ENCODE measurements at places on chromosomes 6 and 20.

GRCh38 chr6:168562576-168563151 lies 121.7 kb downstream of the SMOC2 start:
- no peak for DNase-seq

- no peak for DNase-seq
Observed at GRCh38 chr6:47042275-47042791, at the start of gene ADGRF1. Gene ADGRF1 (minus strand): TSS chr6:47042332. CDS start chr6:47029061, 13,271 bp downstream.

DNA sequence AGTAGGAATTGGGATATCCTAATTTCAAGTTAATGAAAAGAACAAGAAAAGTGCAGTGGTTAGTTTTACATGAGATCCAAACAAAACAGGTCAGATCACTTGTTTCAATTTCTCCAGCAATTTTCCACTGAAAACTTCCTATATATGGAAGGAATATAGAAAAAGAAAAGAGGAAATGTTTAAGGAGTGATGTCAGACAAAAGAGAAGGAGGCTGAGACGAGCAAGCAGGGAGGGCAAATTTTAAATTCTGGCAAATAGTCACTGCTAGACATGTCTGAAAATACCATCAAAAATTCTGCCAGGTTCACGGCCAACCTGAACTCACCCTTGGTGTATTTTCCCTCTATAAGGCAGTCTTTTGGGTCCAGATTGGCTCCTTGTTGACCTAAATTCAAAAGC lies 9.5 kb upstream of the NUP153 start:
- DNase-seq, result no peak

GRCh38 chr6:23851522-23851921 lies 274.5 kb upstream of the NRSN1 start:
- DNase-seq, result no peak

GRCh38 chr6:170289951-170290295 lies 955 bp downstream of the DLL1 start:
- DNase-seq, result no peak

DNA sequence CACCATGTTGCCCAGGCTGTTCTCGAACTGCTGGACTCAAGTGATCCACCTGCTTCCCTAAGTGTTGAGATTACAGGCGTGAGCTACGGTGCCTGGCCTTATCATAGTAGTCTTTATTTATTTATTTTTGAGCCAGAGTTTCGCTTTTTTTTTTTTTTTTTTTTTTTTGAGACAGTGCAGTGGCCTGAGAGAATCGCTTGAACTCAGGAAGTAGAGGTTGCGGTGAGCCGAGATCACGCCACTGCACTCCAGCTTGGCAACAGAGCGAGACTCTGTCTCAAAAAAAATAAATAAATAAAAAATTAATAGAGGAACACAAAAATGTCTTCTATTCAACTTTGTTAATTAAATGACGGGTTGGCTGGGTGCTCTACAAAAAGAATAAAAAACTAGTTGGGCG lies 12.9 kb downstream of the MAPRE1 start:
- DNase-seq, result no peak

GRCh38 chr20:17083738-17084137 lies 143.1 kb upstream of the PCSK2 start:
- no peak for DNase-seq

DNA sequence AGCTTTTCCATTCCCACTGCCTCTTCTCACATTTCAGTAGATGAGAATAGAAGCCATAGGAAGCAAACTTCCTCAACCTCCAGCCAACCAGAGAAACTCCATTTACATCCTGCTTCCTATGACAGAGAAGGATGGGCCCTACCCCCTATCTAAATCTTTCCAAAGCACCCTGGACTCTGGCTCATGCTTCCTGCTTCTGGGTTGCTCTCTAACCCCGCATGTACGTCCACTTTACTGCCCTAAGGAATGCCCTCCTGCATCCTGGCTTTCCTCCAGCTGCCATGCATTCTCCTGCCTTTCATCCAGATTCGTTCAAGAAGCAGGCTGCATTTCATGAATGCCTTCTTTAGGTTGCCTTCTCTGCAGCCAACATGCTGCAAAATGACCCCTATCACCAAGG lies 91.9 kb downstream of the FAM217A start:
- DNase-seq, result no peak

DNA sequence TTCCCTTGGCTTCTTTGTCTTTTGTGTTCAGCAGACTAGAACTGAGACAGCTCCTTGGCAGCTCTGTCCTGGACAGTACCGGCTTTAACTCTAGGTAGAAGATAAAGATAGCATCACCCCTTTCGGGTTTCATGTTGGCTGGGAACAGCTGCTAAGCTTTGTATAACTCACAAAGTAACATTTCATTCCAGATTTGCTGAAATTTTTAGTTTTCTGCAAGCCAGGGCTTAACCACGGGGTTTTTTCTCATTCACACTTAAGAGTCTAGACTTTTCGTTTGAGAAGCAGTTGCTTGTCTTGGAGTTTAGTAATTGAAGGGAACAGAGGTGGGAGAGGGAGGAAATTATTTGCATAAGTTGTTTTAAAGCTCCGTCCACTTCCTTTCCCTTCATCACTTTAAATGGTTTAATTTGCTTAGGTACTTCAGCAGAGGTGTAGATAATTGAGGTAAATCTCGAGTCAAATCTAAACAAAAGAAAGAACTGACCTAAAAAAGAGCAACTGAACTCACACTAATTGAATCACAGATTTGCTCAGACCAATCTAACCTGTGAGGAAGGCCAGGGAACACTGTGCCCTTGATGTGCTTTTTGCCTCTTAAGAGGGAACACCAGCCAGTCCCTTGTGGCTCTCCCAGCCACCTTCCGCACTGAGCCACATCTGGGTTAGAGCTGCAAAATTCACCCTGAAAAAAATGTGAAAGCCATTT lies 48.3 kb downstream of the RREB1 start:
- no peak for DNase-seq

DNA sequence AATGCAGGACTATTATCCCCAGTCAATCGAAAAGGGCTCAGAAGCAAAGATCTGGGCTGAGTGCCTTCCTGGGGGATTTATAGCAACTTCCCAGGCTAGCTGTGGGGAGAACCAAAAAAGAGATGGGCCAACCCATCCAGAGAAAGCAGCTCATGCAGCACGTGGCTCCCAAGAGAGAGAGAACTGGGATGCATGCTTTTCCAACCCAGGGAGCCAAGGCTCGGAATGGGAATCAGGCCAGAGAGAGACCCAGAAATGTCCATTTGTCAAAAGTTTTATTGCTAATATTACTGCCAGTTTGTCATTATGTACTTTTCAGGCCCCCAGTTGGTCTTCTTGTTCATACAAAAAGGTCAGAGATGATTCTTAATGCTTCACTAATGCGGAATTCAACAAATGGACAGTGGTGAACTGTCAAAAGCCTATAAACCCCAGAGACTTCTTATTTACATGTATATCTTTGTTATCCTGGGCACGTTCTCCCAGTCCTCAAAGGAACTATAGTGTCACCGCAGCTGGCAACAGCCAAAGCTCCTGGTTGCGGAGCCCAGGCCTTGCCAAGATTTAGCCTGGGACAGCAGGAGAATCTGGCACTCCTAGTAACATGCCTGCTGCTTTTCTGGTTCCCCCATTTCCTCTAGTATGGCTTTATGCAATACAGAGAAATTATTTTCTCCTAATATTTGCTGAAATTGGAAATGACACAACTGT lies 139.1 kb upstream of the POU3F2 start:
- DNase-seq, result no peak

GRCh38 chr6:101770116-101770515 lies 376.6 kb downstream of the GRIK2 start:
- no peak for DNase-seq

DNA sequence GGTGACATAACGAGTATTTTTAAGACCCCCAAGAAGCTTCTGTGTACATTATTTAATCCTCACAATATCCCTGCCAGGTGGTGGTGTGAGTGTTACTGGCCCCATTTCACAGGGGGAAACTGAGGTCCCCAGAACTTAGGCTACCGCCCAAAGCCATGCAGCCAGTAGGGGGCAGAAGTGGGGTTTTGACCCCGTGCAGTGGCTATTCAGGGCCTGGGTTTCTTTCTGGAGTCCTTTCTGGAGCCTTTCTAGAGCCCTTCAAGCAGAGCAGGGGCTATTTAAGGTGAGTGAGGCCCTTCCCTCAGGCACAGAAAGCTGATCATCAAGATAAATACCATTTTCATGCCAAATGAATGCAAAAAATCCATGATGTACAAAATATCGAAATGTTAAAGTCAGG lies 59.0 kb downstream of the CTCFL start:
- no peak for DNase-seq

GRCh38 chr20:2297357-2297728 lies 1.5 kb downstream of the TGM3 start:
- no peak for DNase-seq

DNA sequence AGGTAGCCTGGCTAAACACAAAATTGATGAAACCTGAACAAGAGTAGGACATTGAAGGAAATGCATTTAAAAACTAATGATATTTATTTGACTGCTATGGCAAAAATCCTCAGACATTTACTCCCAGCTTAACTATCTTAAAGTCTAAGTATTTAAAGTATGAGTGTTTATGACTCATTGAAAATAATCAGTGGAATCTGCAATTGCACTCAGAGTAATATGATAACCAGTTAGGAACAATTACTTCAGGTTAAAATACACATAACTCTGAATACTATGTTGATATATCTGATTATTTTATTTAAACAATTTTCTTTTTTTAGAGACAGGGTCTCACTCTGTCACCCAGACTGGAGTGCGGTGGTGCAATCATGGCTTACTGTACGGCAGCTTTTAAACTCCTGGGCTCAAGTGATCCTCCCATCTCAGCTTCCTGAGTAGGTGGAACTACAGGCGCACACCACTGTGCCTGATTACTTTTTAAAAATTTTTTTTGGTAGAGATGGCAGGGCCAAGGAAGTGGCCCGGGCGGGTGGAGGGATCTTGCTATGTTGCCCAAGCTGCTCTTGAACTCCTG lies 43.9 kb downstream of the FILIP1 start:
- DNase-seq, result no peak

DNA sequence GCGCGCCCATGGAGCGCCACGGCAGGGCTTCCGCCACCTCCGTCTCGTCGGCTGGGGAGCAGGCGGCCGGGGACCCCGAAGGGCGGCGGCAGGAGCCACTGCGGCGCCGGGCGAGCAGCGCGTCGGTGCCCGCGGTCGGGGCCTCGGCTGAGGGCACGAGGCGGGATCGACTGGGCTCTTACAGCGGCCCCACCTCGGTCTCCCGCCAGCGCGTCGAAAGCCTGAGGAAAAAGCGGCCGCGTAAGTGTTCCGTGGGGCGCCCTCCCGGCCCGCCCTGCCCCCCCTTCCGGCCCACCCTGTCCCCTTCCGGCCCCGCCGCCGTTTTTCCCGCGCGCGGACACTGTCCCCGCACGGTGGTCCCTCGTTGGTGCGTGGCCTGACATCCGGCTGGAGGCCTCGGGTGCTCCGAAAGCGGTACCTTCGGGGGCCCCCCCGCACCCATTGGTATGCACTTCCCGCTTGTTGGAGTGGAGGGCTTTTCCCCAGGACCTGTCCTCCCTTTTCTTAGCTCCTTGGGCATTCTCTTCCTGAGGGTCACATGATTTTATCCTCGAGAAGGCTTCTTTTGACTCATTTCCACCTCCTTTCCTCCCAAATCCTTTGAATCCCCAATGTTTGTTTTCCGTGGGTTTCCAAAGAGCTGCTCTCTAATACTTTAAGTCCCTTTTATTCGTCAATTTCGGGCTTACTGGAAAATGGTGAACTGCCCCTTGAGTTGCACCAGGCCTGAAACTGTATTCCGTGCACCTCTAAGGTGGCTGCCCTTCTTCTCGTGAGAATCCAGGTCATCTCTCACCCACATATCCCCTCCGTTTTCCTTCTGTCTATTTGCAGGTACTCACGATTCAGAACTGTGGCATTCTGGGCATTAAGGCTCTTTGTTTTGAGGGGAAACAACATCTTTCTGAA lies 556 bp downstream of the PANK2 start:
- peak; percentile 54 for DNase-seq

GRCh38 chr6:145530454-145530853 lies 204.9 kb downstream of the EPM2A start:
- no peak for DNase-seq

GRCh38 chr6:152975204-152975915 lies 7.5 kb downstream of the FBXO5 start:
- DNase-seq, result no peak

- no peak for DNase-seq
Observed at GRCh38 chr6:134840086-134840867, 109.6 kb downstream of the ALDH8A1 start.

DNA sequence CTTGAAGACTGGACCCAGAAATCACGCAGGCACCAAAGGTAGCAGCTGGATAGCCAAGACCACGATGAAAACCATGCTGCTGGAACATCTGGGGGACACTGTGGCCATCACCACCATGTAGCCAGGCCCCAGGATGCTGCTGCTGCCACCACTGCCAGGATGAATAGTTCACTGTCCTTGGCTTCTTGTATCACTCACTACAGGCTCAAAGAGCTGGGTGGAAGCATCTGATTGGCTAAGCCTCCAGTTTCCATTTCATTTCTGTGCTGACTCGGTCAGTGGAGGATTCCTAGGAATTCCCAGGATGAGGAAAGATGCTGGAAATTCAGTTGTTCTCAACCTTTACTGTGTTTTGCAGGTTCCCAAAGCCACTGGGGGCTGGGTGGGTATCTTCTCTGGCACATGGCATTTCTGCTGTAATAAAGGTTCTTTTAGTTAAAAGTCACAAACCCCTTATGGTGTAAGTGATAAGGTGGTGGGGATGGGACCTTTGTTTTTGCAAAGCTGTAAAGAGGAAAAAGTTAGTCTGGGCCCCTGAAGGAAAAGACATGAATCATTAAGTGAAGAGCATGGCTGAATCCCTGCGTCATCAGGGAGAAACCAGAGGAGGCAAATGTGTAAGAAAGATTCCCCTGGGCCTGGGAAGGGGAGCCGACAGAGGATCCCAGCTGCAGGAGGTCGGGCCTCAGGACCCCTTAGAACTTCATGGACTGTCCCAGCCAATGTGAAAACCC lies 75.6 kb upstream of the RNF24 start:
- DNase-seq, result no peak

DNA sequence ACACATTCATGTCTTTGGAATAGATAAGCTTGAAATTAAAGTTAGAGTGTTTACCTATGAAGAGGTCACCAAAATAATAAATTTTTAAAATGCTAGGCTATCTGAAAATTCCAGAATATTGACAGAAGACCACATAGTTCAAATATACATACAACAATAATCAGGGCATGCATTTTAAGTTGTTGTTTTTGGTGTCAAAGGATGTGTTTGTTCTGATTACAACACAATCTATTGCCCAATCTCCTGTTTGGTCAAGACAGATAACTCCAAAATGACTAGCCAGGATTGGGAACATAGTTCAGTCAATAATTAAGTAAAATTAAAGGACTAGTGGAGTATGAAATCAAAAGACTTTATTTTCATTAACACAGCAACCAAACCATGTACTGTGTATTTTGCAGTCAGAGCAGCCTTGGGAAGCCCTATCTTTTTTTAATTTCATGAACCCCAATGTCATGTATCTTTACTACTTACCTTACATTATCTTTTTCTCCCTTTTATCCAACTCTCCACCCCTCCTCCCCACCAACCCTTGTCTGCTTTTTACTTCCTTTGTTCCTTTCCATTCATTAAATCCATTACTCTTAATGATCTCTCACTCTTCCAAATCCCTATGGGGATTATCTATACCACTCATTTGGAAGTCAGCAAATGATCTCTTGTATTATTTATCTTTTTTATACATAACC lies 111.2 kb downstream of the CDK19 start:
- no peak for DNase-seq
